Stimulated activated naive CD8-positive, alpha-beta T cell treated with anti-CD3 and anti-CD28 coated beads, Interleukin-15, amount 100 ng/mL, for 72 hours (primary cell): ENCODE measurements at places on chromosomes 6 and 20.

DNA sequence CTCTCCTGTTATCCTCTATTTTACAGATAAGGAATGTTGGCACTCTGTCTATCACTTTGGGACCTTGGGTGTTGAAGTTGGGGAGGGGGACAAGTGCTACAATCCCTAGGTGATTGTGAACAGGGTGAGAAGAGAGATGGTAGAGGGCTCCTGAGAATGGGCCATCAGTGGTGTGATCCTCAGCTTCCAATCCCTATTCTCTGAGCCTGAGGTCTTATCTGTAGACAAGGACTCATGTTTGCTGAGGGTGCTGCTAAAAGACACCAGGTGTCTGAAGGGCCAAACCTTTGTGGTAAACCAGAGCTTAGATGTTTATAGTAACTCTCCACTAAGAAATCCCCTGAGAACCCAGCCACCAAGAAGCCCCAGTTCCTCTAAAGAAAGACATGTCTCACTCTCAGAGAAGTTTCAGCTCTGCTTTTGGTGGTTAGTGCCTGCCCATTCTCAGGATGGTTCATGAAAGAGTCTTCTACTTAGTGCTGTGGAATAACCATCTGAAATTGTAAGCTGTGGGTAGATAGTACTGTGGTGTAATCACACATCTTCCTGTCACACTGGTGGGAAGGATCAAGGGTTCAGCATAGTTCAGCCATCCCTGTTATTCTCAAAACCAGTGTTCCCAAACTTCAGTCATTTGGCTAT, 58.2 kb upstream of the IL20RA start:
- peak; percentile 74 for DNase-seq

DNA sequence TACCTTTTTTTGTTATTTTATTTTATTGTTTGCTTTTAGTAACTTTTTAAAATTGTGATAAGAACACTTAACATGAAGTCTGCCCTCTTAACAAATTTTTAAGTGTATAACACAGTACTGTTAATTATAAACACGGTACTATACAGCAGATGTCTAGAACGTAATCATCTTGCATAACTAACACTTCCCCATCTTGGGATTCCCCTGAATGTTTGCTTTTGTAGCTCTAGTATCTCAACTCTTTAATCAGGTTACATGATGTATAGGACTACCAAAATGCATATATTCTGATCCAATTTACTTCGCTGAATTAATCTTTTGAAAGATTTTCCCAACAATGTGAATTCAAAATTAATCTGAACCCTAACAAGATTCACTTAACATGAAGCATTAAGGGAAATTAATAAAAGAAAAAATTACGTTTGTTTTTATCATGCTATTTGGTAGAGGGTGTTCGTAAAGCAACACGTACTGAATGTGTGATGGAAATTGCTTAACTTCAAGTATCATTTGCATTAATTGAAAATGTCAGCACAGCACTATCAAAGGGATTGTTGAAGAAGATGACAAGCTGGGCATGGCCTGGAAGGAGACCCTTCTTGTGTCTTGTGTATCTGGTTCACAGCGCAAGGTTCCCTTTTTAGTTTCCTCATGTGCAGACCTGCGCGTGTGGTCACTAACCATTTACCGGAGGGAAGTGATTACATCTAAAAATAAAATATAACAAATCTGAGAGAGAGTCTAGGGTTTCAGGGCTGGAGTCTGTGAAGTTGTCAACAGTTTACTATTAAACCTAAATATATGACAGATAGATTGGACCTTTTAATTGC, 15.2 kb downstream of the COL19A1 start:
- DNase-seq: no peak

- no peak for DNase-seq
Observed at GRCh38 chr20:13991311-13991710, 897 bp upstream of the SEL1L2 start.

- DNase-seq: no peak
Observed at GRCh38 chr20:19304389-19304788, 91.9 kb downstream of the SLC24A3 start.

GRCh38 chr6:24918641-24919055, 17.1 kb downstream of the RIPOR2 start:
- DNase-seq: no peak

GRCh38 chr6:77178821-77179220, 284.5 kb downstream of the HTR1B start:
- no peak for DNase-seq

- DNase-seq: no peak
Observed at GRCh38 chr6:147212622-147213021, 8.4 kb downstream of the STXBP5 start.

GRCh38 chr20:23446505-23446904, 6.2 kb downstream of the CST11 start:
- no peak for DNase-seq

DNA sequence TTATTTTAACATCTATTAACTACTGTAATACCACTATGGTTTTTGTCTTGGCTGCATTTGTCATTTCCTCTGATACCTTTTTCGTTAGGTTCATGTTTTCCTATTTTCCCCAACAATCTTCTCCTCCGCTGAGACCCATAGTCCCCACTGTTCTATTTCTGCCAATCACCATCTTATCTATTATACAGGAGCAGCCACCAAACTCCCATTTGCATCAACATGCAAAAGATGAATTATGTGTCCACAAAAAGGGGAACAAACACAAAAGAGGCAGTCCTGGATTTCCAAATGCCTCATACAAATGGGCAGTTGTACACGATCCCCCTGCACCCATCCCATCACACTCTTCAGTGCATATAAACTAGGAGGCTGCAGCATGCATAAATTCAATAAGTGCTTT, 121.7 kb upstream of the MYLIP start:
- DNase-seq: no peak

DNA sequence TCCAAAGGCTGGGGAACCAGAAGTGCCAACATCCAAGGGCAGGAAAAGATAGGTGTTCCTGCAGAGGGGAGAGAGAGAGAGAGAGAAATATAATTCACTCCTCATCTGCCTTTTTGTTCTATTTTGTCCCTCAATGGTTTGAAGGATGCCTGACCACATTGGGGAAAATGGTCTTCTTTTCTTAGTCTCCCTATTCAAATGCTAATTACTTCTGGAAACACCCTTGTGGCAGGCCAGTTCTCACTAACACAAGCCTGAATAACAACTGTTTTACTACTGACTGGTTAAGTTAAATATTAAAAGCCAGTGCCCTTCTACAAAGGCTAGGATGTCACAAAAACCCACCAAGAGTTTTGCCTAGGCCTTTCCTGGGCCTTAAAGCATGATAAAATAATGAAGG, 425.4 kb upstream of the HTR1E start:
- DNase-seq: no peak

DNA sequence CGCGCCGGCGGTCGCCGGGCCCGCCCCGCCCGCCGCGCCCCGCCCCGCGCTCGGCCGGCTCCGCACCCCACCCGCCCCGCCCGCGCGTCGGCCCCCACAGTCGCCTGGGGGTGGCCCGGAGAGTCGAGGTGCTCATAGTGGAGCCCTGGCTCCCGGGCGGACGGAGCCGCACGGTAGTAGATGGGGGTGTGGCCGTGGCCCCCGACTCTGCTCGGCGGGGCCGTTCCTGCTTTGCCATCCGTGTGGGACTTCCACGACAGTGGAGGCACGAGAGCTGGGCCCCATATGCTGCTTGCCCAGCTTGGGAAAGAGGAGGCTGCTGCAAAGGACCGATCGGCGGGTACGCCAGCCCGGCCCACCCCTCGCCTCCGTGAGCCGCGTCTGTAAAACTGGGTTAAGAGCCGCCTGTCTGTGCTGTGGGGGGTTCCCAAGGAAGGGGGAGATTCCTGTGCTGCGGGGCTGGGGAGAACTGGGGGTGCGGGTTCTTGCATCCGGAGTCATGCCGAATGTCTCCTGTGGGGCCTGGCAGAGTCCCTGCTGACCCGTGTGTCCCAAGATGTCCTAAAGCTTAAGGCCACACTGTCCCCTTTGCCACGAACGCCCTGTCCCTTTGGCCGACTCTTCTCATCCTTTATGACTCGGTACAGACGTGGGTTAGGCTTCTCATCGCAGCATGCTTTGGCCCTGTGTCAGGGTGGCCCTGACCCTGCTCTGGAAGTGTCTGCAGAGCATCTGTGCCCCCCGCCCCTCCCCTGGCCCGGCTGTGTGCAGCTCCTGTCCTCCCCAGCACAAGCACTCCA, at the start of gene OPRL1:
Gene OPRL1 (plus strand): TSS at position 70 of the 800 bp plus-strand sequence. CDS start 12,639 bp downstream, outside the sequence.
- DNase-seq: peak; percentile 59

GRCh38 chr6:148239801-148240460, 102.7 kb upstream of the SASH1 start:
- DNase-seq: no peak

- DNase-seq: no peak
Observed at GRCh38 chr6:63521475-63522210, 50.6 kb upstream of the LOC128125822 start.

DNA sequence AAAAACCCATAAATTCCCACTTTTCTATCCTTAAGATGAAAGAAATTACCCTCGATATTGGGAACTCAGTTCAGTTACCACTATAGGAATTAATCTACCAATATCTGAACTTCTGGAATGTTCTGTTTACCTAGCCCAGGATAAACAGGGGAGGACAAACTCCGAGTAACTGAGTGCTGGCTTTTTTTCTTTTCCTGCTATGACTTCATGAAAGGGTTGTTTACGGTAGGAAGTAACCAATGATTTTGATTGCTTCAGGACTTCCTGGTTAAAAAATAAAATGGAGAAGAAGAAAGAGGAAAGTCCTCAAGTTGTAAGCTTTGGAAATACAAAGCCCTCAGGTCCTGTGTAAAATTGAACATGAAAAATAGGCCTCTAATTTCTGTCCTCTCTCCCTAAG, 167.7 kb downstream of the ZNF217 start:
- DNase-seq: no peak

GRCh38 chr6:22884456-22884855, 315.1 kb downstream of the HDGFL1 start:
- DNase-seq: no peak

- DNase-seq: no peak
Observed at GRCh38 chr20:4667836-4668235, 53.9 kb upstream of the PRND start.

DNA sequence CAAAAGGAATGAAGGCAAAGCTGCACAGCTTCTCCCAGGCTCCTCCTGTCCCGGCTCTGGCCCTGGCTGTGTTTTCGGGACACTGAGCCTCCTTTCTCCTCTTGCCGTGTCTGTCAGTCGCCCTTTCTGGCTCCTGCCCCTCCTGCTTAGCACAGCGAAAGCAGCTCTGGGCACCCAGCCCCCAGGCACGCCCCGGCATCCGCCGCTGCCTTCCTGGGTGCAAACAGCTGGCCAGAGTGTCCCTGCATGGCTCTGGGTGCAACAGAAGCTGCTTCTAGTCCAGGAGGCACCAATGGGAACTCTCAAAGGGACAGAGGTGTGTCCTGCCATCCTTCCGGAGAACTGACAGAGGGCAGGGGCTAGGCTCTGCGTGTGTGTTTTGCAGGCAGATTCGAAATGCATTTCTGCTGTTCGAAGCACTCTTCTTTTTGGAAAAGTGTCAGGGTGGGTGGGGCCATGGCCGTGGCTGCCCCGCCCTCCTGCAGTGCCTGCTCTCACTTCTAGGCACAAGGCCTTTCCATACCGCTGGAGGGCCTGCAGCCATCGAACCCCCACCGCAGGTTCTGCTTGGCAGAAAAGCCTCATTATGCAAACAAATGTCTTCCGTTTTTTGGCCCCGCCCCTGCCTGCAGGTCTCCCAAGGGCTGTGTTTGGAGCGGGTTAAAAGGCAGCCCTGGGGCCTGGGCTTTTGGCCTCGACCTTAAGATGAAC, 15.5 kb downstream of the COL9A3 start:
- no peak for DNase-seq

GRCh38 chr6:31270788-31271640, 878 bp downstream of the HLA-C start:
- DNase-seq: peak; percentile 78

DNA sequence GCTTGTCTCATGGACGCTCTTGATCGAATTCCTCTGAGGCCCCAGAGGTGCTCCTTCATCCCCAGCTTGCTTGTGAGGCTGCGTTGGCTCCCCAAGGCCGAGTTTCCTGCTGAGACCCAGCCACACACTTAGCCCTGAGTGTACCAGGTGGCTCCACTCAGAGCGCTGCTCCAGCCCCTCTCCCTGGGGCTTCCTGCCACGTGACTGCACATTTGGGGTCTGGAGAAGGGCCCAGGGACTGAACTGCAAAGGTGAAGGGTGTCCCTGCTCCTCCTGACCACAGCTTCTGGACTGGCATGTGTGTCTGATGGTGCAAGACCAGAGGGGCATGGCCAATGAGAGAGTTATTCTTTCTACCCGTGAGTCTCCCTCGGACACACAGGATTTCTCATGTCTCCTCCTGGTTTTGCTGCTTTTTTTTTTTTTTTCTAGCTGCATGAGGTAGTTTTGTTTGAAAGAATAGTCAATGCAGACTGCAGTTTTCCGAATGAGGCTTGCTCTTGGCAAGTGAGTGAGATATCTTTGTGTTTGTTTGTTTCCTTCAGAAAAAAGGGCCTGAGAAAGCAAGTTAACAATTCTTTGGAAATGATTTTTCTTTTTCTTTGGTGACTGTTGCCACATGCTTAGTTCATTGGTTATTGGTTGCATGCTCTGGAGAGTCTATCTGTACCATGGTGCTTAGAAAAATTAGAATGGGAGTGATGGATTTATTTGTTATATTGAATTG, 3.1 kb upstream of the ZNF831 start:
- DNase-seq: peak; percentile 34

DNA sequence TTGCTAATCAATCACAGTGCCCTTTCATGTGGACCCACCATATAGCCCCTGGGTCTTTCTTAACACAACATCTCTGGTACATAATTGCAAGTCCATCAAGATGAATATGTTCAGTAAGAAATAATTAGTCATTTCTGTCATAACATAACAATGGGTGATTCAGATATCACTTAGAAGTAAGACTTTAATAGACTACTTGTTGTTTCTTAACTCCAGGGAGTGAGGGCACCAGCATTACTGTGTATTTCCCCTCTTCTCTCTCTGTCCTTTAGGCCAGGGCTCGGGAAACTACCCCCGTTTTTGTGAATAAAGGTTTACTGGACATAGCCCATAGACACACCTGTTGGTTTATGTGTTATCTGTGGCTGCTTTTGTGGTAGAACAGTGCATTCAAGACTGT, 123.5 kb downstream of the SLC24A3 start:
- no peak for DNase-seq

GRCh38 chr6:9527679-9528286, 887.1 kb downstream of the TFAP2A start:
- no peak for DNase-seq

DNA sequence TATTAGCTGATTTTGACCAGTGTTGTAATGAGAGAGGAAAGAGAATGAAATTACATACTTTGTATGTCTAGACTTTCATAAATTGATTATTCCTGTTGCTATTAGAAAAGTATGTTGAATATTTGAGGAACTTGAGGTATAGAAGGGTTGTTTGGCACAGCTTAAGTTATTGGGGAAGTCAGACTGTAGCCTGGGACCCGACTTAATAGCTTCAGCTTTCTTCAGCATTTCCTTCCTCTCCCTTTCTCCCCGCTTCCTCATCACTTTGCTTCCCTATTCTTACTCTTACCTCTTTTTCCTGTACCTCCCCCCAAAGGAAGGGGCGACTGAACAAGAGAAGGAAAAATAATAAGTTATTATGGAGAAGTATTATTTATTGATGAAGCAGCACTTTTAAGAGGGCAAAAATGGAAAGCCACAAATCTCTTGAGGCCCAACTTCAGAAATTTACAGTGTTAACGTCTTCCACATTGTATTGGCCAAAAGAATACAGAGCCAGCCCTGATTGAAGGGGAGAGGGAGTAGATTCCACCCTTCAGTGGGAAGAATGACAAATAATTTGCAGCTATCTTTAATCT, 7.4 kb downstream of the SENP6 start:
- no peak for DNase-seq
